PC-3 (cell line): ENCODE measurements at places on chromosomes 4 and X. TPM values are rescaled to one million over a fixed set of nuclear protein-coding genes. Genes with fewer than 3 reads are reported as not detected.

MAGEC2 gene
- not detected in 2 replicates for total RNA-seq

DNA sequence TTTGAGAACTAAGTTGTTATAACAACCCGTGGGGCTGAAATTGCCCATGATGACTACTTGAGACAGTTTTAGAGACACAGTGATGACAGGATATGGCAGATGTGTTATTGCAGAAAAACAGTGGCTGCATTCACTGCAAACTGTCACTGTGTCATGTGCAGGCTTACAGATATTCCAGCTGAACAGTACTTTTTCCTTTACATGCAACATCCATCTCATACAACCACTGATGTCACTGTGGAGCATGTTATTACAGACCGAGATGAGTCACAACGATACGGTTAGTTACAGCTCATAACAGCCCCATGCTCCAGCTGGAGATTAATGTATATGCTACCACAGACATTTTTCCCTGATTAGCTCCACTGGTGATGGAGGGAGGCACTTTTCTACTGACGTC lies 207.4 kb downstream of the TMA16 start:
- H3K4me3 ChIP-seq: no peak overlapping the region
- DNase-seq: no peak
- H3K27me3 ChIP-seq: no peaks in the 10 kb centered on the region
- no peaks in the 10 kb centered on the region for H3K36me3 ChIP-seq

DNA sequence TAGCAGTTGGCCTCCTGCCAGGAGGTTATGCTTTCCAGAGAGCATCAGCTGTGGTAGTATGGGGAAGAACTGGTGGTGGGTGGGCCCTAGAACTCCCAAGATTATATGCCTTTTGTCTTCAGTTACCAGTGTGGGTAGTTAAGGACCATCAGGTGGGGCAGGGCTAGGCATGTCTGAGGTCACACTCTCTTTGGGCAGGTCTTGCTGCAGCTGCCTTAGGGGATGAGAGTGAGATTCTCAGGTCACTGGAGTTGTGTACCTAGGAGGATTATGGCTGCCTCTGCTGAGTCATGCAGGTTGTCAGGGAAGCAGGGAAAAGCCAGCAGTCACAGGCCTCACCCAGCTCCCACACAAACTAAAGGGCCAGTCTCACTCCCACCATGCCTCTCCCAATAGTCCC lies 172.9 kb upstream of the GYPA start:
- H3K27ac ChIP-seq: no peak overlapping the region
- no peaks in the 10 kb centered on the region for H3K27me3 ChIP-seq
- no peaks in the 10 kb centered on the region for H3K36me3 ChIP-seq
- H3K4me3 ChIP-seq: no peak overlapping the region

DNA sequence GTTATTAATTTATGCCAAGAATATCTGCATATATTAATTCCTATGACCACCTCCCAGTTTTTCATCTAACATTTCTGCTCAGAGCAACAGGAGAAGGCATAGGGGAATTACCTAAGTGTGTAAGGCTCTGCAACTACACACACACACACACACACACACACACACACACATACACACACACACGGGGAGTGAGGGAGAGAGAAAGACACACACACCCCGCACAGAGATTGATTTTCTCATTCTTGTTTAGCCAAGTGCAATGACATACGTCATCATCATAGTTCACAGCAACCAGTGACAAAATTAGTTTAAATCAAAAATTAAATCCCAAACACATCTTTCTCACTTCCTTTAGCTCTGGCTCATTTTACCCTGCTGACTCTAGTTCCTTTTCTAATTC lies 203.1 kb downstream of the RBMX2 start:
- DNase-seq: no peak
- H3K4me3 ChIP-seq: no peak overlapping the region
- H3K36me3 ChIP-seq: no peaks in the 10 kb centered on the region
- no peak overlapping the region for H3K27ac ChIP-seq
- H3K4me1 ChIP-seq: no peaks in the 10 kb centered on the region

GRCh38 chr4:41787931-41788330 lies 39.4 kb upstream of the PHOX2B start:
- H3K4me3 ChIP-seq: no peak overlapping the region
- H3K36me3 ChIP-seq: no peaks in the 10 kb centered on the region
- no peak overlapping the region for H3K27ac ChIP-seq
- no peak for DNase-seq
- no peaks in the 10 kb centered on the region for H3K4me1 ChIP-seq

NDST4 gene
- total RNA-seq: not detected in 2 replicates

GRCh38 chrX:39726771-39727170 lies 371.0 kb downstream of the BCOR start:
- peaks cover 10% of the 10 kb centered on the region; the same call in 1 of the 2 replicates for H3K27me3 ChIP-seq
- no peak overlapping the region for H3K27ac ChIP-seq
- peaks cover 14% of the 10 kb centered on the region for H3K4me1 ChIP-seq
- DNase-seq: no peak
- no peak overlapping the region for H3K4me3 ChIP-seq

GRCh38 chrX:136823175-136823574 lies 42.4 kb upstream of the ARHGEF6 start:
- DNase-seq: peak; percentile 67
- no peaks in the 10 kb centered on the region for H3K36me3 ChIP-seq
- H3K27me3 ChIP-seq: no peaks in the 10 kb centered on the region
- H3K27ac ChIP-seq: peak overlapping the region; percentile 44; the same call in 1 of the 2 replicates
- no peak overlapping the region for H3K4me3 ChIP-seq

GRCh38 chr4:105808750-105809041 lies 86.6 kb upstream of the NPNT start:
- H3K27ac ChIP-seq: no peak overlapping the region
- no peaks in the 10 kb centered on the region for H3K27me3 ChIP-seq
- H3K36me3 ChIP-seq: no peaks in the 10 kb centered on the region
- no peak for DNase-seq

- H3K27ac ChIP-seq: no peak overlapping the region
- no peaks in the 10 kb centered on the region for H3K36me3 ChIP-seq
- no peaks in the 10 kb centered on the region for H3K4me1 ChIP-seq
- H3K27me3 ChIP-seq: no peaks in the 10 kb centered on the region
Measured at GRCh38 chr4:182015893-182016292, 227.3 kb upstream of the TENM3 start.

GRCh38 chr4:90816754-90817153 lies 689.6 kb downstream of the CCSER1 start:
- DNase-seq: no peak
- no peak overlapping the region for H3K27ac ChIP-seq
- no peak overlapping the region for H3K4me3 ChIP-seq
- H3K36me3 ChIP-seq: no peaks in the 10 kb centered on the region

DNA sequence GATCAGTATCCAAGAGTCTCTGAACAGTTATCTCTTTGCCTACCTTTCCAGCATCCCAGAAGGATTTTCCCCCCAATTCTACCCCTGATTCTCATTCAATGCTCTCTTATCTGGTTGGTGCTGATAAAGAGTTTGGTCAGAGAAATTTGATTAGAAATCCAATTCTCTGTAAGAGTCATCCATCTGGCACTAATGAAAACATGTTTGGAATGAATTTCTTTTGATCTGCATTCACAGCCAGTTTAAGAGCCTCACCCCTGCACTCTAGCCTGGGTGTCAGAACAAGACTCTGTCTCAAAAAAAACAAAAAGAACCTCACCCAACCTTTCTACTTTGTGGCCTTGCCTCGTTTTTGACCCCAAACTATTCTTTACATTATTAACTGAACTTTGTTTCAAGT lies 122.1 kb downstream of the MANBA start:
- no peak overlapping the region for H3K4me3 ChIP-seq
- peaks cover 18% of the 10 kb centered on the region for H3K4me1 ChIP-seq
- DNase-seq: no peak

- peak; percentile 12 for DNase-seq
- H3K4me3 ChIP-seq: no peak overlapping the region
- no peak overlapping the region for H3K27ac ChIP-seq
- no peaks in the 10 kb centered on the region for H3K4me1 ChIP-seq
- no peaks in the 10 kb centered on the region for H3K27me3 ChIP-seq
- H3K36me3 ChIP-seq: no peaks in the 10 kb centered on the region
Measured at GRCh38 chrX:94662689-94663088, 988.7 kb downstream of the FAM133A start.

DNA sequence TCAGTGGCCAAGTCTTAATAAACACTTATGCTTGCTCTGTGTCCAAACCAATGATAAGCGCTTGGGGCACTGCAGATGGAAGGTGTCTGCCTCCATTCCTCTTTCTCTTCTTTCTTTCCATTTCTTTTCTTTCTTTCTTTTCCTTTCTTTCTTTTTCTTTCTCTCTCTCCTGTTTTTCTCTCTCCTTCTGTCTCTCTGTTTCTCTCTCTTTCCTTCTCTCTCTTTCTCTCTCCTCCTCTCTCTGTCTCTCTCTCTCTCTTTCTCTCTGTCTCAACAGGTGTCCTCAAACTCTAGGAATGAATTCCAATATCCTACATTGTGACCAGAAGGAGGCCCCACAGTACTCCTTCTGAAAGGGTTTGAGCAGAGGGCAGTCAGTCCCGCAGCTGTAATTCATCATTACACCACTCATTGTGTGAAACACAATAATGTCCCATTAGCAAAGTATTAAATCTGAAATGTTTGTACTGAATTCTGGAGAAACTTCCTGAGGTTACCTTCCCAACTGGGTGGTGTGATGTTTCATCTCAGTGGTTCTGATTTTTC lies 66.5 kb upstream of the PAGE1 start:
- no peaks in the 10 kb centered on the region for H3K36me3 ChIP-seq
- DNase-seq: no peak
- H3K4me3 ChIP-seq: no peak overlapping the region
- H3K27me3 ChIP-seq: 0 out of 2 replicates have a peak, but pooled peaks cover 8% of the 10 kb centered on the region
- H3K4me1 ChIP-seq: no peaks in the 10 kb centered on the region

DNA sequence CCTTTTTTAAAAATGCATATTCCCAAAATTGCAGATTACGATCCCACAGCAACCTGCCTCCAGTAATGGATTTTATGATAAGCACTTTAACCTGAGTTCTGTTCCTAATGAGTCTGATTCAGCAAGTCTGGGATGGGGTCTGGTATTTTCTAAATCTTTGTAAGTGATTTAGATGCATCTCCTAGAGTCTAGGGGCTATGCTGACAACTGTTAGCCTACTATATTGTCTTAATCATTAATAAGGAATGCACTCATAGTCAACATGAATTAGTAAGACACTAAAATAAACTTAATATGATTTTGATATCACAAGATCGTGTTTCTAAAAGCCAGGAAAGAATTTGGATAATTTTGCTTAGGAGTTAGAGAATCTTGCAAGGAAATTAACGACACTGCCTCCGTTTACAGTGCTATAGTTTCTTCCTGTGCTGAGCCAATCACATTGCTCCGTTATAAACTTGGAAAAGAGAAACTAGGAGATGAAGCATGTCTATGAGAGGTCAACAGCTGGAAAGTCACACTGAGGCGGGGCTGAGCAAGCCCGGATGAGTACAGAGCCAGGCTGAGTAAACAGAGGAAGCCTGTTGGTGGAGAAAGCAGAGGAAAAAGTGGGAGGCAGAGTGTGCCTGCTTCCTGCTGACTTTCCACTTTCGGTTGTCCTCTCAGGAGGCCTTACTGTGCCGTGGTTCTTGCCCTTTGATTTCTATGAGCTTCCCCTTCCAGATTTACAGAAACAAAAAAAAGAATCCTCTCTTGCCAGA lies 5.4 kb downstream of the SCARB2 start:
- peaks cover 42% of the 10 kb centered on the region for H3K4me1 ChIP-seq
- peak; percentile 72 for DNase-seq
- no peaks in the 10 kb centered on the region for H3K36me3 ChIP-seq
- no peaks in the 10 kb centered on the region for H3K27me3 ChIP-seq

DNA sequence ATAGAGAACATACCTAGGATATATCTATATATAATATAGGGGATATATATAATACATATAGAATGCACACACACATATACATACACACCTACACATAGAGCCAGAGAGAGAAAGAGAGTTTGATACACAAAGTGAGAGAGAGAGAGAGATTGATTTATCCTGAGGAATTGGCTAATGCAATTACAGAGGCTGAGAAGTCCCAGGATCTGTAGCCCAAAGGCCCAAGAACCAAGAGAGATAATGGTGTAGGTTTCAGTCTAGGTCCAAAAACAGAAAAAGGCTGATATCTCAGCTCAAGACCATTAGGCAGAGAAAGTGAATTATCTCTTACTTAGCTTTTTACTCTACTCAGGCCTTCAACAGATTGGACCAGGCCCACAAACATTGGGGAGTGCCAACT lies 715.0 kb upstream of the LCORL start:
- H3K4me1 ChIP-seq: no peaks in the 10 kb centered on the region
- H3K27me3 ChIP-seq: no peaks in the 10 kb centered on the region
- no peaks in the 10 kb centered on the region for H3K36me3 ChIP-seq
- H3K4me3 ChIP-seq: no peak overlapping the region

KIT gene
- total RNA-seq: not detected in 2 replicates

UGT2B11 gene
- total RNA-seq: not detected in 2 replicates

GLRB gene
- 2.8 and 4.1 TPM in 2 replicates for total RNA-seq

DNA sequence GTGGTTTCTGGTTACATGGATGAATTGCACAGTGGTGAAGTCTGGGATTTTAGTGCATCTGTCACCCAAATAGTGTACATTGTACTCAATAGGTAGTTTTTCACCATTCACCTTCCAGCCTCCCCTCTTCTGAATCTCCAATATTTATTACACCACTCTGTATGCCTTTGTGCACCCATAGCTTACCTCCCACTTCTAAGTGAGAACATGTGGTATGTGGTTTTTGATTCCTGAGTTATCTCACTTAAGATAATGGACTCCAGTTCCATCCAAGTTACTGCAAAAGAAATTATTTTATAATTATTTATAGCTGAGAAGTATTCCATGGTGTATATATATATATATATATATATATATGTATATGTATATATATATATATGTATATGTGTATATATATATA lies 155.8 kb downstream of the HHIP start:
- H3K36me3 ChIP-seq: no peaks in the 10 kb centered on the region
- H3K27ac ChIP-seq: no peak overlapping the region
- H3K4me3 ChIP-seq: no peak overlapping the region
- no peaks in the 10 kb centered on the region for H3K27me3 ChIP-seq

- H3K4me1 ChIP-seq: no peaks in the 10 kb centered on the region
- no peak overlapping the region for H3K4me3 ChIP-seq
- no peak for DNase-seq
- H3K27me3 ChIP-seq: no peaks in the 10 kb centered on the region
Measured at GRCh38 chr4:139207873-139208403, 30.9 kb upstream of the ELF2 start.

DNA sequence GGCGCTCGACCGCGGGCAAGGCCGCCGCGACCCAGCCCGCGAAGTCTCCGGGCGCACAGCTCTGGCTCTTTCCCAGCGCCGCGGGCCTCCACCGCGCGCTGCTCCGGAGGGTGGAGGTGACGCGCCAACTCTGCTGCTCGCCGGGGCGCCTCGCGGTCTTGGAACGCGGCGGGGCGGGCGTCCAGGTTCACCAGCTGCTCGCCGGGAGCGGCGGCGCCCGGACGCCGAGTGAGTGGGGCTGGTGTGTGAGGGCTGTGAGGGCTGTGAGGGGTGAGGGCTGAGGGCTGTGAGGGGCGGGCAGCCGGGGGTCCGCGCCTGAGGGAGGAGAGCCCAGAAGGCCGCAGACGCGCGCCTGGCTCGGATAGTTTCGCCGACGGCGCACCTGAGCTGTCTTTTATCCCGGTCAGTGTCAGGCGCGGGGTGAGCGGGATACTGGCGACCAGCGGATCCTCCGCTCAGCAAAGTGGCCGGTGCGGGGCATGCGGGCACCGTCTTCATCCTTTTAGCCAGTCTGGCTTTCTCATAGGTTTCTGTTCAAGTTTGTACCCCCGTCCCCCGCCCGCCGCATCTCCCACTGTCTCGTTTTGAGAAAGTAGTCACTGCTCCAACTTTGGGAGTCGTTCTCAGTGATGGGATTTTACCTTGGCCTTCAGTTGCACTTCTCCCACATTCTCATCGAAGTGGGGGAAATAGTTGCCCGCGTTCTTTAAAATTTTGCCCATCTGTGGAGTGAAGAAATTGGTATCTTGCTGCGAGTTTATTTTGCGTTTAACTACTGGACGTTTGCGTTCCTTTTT lies 586 bp downstream of the HERC5 start:
- peak overlapping the region; percentile 69 for H3K4me3 ChIP-seq
- peak; percentile 21 for DNase-seq
- H3K36me3 ChIP-seq: no peaks in the 10 kb centered on the region
